Endothelial cell (in vitro differentiated cells): ENCODE measurements at places on chromosomes 16 and 17.

GRCh38 chr16:84072014-84072413 lies 29.4 kb upstream of the SLC38A8 start:
- no peak for DNase-seq

DNA sequence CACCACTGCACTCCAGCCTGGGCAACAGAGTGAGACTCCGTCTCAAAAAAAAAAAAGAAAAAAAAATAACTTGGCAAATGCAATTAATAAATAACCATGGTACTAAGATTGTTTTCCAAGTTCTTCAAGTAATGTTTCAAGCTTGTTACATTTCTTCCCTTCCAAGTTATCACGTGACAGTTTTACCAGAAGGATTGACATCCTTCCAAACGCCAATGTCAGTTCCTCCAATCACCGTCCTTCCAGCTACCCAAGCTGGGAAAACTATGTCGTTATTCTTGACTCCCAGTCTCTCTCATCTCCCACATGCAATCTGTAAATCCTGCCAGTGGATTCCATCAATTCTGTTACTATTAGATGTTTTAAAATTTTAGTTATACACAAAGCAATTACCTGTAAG lies 3.9 kb upstream of the PHAF1 start:
- DNase-seq, result no peak

- no peak for DNase-seq
These were observed 4.9 kb upstream of the HIGD1B start for GRCh38 chr17:44842748-44843147.

- no peak for DNase-seq
These were observed 4.7 kb downstream of the HS3ST6 start for GRCh38 chr16:1913327-1914083.

DNA sequence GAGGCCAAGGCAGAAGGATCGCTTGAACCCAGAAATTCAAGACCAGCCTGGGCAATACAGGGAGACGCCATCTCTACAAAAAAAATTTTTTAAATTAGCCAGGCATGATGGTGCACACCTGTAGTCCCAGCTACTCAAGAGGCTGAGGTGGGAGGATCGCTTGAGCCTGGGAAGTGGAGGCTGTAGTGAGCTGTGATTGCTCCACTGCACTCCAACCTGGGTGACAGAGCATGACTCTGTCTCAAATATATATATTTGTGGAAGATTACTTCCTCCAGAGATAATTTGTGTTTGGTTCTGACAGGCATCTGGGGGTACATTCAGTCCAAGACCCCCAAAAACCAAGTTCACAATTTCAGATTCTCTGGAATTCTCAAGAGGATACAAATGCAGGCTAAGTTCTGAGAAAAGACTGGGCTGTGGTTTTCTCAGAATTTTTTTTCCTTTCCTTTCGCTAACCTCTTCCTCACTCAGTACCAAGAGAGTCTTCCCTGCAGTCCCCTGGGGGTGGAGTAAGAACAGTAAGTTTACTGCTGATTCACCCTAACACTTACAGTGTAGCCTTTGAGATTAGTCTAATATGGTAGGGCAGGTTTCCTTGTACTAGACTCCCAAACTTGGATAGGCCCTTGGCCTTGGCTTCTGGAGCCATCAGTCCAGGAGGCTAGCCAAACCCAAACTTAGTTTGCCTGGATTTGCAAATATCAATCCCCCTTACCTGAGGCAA lies 15.1 kb downstream of the GSDMB start:
- DNase-seq, result no peak

GRCh38 chr17:10920558-10921108 lies 82.7 kb upstream of the PIRT start:
- DNase-seq, result no peak

DNA sequence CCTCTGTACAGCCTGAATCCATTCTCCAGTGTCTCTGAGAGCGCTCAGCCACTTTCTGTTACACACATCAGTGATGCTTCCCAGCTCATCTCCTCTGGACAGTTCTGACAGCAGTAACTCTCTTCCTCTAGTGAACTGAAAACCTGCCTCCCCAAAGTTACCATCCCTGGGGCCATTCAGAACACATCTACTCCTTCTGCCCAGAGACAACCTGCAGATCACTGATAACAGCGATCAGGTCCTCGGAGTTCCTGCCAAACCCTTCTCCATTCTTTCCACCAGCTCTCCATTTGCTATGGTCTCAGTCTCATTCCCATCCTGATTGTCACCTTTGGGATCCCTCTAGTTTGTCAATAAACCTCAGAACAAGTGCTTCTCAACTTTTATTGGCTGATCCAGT lies 7.3 kb downstream of the ZZEF1 start:
- no peak for DNase-seq

DNA sequence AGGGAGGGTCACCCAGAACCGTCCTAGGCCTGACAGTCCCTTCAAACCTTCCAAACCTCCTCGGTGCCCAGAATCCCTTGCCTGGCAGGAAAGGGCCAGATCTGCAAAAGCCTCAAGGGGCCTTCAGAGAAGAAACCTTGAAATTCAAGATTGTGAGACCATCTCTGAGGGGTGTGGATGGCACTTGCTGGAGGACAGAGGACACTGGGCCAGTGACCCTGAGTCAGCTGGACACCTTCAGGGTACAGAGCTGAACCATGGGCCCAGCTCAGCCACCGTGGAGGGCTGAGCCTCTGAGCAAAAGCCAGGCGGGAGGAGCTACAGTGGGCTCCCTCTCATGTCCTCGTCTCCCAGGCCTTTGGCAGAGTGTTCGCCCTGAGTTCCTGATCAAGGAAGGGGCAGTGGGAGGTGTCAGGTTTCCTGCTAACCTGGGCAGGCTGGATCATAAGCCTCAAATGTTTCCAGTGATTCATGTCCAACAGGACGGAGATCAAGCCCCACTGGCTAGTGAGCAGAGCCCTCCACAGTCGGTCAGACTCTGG lies 3.0 kb downstream of the PDILT start:
- DNase-seq, result no peak

- no peak for DNase-seq
These were observed 4.3 kb downstream of the RCVRN start for GRCh38 chr17:9900784-9901183.

- DNase-seq, result peak; percentile 74
These were observed 7.2 kb upstream of the GRB2 start for GRCh38 chr17:75412455-75413317.

DNA sequence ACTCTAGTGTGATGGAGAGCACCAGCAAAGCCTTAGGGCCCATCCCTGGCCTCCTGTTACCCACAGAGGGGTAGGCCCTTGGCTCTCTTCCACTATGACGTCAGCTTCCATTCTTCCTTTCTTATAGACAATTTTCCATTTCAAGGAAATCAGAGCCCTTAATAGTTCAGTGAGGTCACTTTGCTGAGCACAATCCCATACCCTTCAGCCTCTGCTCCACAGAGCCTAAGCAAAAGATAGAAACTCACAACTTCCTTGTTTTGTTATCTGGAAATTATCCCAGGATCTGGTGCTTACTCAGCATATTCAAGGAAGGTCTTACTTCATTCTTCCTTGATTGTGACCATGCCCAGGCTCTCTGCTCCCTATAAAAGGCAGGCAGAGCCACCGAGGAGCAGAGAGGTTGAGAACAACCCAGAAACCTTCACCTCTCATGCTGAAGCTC lies at the start of gene CCL8:
Gene CCL8, plus strand, starts transcription at position 397 of the 445 bp plus-strand sequence. CDS start 67 bp downstream, outside the sequence.
- no peak for DNase-seq

- DNase-seq, result no peak
These were observed 700 bp downstream of the CCDC43 start for GRCh38 chr17:44688675-44689476.

- no peak for DNase-seq
These were observed 31.0 kb downstream of the MAPT start for GRCh38 chr17:45925311-45925710.

- no peak for DNase-seq
These were observed 218.5 kb downstream of the SEC14L1 start for GRCh38 chr17:77359236-77359635.

DNA sequence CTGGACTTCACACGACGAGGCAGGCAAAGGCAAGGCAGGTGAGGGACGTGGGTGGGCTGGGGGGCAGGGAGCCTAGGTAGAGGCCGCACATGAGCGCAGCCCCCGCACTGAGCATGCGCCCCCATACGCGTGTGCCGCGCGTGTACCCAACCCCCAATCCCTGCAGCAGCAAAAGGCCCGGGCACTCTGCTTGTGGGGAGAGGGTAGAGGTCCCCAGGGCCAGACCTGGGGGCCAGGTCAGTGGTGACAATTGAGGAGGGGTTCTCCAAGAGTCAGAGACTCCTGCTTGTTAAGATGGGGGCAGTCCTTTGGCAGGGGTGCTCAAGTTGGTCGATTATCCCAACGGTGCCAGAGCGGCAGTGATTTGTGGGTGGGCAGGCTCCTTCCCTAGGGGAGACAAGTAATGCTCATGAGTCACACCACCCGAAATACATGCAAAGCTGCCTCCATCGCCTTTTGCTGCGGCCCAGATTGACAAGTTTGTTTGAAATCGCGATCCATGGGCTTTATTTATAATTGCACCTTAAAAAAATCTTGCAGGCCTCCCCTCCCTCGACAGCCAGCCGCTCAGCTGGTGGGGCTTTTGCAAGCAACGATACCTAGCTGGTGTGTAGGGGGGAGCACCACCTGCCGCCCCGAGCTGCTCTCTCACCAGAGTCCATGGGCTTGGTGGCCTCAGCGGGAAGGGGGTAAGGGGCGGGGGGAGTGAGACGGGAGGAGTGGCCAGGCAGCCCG lies 1.1 kb upstream of the GIT1 start:
- DNase-seq, result no peak

DNA sequence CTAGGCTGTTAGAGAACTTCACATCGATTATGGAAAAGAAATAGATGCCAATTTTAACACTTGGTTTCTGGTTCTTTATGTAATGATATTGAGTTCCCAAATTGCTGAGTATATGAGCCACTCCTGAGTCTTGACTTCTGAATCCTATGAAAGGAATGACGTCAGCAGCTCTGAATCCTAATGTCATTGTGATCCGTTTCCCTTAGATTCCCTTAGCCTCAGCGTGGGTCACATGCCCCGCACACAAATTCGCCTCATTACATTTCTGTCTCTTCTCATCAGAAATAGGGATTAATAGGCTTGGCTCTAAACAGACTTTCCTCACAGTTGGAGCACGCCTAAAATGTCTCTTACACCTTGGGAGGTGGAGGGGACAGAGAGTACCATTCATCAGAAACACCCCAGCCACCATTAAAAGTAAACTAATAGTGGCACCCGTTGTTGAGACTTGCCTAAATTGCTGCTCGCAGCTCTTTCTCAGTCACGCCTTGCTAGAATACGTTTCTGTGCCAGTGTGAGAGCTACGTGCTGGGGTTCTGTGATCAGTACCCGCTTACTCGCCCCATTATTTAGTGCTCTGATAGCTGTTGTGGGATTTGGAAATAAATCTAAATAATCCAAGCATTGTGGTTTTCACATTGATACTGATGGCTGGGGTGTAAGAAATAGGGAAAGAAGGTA lies 7.1 kb downstream of the MRM3 start:
- DNase-seq, result no peak

DNA sequence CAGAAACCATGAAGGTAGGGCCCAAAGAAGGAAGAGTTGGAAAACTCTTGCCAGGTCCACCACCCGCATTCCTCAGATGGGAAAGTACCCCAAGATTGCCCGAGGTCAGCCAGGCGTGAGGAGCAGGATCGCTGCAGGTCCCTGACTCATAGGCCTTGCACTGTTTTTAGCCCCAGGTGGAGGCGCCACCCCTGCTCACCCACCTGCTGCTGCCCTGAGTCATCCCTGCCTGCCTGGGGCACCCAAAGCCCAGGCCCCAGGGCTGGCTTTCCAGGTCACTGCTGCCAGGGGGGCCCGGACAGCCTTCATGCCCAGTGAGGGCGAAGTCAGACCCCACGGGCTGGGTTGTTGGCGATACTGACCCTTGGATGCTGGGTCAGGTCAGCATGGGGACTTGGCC lies 100.9 kb downstream of the AMFR start:
- DNase-seq, result no peak
